ENCODE measurements at places on chromosomes 2 and 18.

DNA sequence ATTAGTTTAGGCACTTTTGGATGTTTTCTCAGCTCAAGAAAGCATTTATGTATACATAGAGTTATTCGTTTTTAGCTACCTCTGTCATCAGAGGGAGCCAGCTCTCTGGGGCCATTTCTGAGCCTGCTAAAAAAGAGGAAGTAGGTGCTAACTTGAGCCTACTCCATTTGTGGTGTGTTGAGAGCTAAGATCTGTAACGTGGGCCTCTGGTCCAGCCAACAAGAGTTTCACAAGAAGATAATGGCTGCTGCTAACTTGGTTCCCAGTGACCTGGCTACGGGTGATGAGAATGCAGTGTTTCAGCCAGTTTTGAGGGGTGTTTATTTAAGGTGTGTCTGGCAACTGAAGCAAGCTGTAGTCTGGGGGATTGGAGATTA lies 182.5 kb downstream of the PRKCE start:
- DNase-seq = no peak

DNA sequence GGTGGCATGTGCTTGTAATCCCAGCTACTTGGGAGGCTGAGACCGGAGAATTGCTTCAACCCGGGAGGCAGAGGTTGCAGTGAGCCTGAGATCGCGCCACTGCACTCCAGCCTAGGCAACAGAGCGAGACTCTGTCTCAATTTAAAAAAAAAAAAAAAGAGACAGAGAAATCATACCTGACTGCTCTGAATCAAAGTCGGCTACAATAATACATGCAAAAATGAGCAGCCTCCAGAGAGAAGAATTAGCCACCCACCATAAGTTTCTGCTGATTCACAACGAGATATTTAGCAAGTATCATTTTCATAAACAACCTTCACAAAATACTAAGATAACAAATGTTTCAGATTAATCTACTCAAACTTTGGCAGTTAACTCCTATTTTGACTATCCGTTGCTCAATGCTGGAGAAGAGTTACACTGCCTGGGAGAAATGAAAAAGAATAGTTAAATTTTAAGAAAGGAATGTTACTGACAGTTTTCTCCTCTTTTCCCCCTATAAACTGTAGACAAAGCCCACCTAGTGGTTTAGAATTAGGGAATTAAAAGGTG lies 1.5 kb downstream of the OSBPL1A start:
- no peak for DNase-seq

GRCh38 chr18:24778810-24779418 lies 318.5 kb downstream of the HRH4 start:
- DNase-seq = no peak

- DNase-seq = no peak
These were observed 170.5 kb downstream of the MYO5B start for GRCh38 chr18:50024466-50024865.

- no peak for DNase-seq
These were observed 2.8 kb downstream of the FZD5 start for GRCh38 chr2:207766697-207767460.

DNA sequence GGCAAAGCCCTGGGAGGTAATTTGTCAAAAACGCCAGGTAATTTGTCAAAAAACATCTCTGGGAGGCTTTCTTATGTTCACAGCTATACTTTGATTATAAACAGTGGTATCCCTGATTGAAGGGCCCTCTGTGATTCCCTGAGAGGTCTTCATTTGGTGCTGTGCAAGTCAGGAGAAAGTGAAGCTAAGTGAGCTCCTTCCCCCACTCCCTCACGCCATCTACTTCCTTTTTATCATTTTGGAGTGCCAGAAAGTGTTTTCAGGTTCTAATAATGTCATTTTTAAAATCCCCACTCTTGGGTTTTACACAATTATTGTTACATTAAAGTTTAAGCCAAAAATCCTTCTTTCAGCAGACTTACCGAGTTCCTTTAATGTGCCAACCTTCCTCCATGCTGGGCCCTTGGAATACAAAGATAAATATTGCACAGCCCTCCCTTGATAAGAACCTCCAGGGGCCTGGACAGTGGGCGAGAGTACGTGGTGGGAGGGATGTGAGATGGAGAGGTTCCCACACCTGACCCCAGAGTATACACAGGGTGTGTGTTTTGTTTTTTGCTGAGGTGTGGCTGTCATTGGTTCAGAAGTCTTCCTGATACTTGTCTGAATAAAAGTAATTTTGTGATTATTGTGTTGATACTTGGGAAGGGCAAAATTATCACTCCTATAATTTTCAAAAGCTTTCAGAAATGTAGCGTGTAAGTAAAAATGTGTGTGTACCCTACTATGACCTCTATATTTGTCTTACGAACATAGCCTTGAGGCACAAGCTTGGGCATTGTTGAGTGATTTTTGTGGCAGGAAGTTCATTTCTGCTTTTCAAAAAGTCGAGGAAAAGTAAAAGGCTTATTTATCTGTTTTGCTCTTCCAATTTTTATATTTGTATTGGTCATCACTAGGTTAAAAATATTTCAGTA lies 8.2 kb downstream of the MAPRE2 start:
- DNase-seq = no peak

DNA sequence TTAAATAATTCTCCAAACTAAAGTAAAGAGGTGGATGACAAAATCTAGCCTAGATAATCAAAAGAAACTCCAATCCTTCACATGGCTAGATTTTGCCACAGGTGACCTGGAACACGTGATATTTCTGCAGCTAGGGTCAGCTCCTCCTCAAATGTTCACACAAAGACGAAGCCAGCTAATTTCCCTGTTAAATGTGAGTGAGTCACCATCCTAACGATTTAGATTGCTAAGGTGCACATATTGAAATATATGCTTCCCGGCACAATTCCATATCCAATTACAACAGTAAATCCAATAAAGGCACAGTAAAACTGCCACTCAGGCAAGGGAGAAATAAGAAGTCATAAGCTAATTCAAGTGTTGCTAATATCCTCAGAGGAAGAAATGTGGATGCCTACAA lies 28.7 kb downstream of the IKZF2 start:
- no peak for DNase-seq

DNA sequence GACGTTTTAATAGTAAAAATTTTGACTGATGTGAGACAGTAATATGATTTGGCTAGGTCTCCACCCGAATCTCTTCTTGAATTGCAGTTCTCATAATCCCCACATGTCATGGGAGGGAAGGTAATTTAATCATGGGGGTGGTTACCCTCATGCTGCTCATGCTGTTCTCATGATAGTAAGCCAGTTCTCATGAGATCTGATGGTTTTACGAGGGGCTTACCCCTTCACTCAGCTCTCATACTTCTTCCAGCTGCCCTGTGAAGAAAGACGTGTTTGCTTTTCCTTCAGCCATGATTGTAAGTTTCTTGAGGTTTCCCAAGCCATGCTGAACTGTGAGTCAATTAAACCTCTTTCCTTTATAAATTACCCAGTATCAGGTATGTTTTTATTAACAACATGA lies 327.0 kb upstream of the CDH7 start:
- no peak for DNase-seq

All from MG63 (cell line).